HL-60 (cell line): ENCODE measurements at places on chromosomes 2 and 18.

- no peak for DNase-seq
Observed at GRCh38 chr2:233972941-233973575, 55.9 kb downstream of the TRPM8 start.

DNA sequence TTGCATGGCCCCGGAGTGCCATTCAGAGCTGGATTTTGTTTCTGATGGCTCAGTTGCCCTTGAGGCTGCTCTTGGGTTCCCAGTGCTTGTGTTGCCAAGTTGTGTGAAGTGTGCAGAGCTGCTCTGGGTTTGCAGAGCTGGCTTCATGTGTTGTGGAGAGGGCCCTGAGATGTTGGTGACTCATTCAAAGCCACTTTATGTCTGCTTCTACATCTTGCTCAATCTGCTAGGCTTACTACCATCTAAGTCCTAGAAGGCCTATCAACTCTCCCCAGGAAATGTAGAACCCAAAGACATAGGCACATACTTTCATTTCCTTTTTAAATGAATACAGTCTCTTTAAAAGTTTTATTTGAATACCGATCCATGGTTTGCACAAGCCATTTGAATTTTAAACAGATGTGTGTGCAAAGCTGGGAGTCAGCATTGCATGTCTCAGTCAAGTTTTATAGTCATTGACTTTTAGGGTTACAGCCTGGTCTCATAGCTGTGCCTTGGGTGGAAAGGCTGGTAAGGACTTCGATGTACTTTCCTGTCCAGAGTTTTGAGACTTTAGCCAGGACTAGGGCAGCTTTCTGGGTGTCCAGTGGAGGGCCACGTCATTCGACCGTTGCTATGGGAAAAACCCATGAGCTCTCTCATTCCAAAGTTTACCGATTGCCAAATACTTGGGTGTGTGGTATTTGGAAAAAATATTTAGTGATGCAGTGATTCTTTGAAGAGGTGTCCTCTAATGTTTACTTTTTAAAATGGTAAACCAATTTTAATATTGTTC, 105.0 kb downstream of the LTBP1 start:
- peak; percentile 52 for DNase-seq

DNA sequence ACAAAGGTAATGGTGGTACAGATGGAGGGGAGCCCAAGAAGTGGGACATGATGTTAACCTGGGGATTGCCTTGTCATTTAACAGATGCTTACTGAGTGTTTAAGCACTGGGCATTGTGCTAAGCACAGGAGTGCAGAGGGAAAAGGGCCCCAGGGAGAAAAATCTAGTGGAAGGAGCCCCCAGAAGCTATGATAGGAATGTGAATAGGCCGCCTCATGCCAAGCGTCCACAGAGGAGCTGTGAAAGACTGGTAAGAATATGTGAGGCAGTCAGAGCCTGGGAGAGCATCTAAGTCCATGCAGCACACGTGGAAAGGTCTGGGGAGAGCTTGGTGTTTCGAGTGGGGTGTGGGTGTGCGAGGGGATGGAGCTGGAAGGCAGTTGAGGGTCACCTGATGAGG, 5.5 kb downstream of the ZNF532 start:
- no peak for DNase-seq

GRCh38 chr2:26462511-26463243, 15.2 kb downstream of the OTOF start:
- no peak for DNase-seq

DNA sequence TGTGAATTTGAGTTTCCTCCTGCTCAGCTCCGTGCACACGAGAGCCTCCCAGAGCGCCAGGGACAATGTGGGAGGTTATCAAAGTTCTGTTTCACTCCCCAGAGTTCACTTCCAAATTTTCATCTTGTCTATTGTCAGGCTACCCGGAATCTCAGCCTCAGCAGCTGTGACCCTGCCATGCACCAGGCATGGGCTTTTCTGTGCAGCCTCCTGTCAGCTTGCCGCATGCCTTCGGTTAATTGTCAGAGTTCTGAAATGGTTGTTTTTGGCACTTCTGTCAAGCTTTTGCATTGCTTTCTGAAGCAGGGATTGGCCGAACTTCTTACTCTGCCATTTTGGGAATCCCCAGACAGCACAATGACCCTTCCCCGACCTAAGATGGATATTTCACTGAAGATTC, 60.4 kb downstream of the SH3YL1 start:
- no peak for DNase-seq

DNA sequence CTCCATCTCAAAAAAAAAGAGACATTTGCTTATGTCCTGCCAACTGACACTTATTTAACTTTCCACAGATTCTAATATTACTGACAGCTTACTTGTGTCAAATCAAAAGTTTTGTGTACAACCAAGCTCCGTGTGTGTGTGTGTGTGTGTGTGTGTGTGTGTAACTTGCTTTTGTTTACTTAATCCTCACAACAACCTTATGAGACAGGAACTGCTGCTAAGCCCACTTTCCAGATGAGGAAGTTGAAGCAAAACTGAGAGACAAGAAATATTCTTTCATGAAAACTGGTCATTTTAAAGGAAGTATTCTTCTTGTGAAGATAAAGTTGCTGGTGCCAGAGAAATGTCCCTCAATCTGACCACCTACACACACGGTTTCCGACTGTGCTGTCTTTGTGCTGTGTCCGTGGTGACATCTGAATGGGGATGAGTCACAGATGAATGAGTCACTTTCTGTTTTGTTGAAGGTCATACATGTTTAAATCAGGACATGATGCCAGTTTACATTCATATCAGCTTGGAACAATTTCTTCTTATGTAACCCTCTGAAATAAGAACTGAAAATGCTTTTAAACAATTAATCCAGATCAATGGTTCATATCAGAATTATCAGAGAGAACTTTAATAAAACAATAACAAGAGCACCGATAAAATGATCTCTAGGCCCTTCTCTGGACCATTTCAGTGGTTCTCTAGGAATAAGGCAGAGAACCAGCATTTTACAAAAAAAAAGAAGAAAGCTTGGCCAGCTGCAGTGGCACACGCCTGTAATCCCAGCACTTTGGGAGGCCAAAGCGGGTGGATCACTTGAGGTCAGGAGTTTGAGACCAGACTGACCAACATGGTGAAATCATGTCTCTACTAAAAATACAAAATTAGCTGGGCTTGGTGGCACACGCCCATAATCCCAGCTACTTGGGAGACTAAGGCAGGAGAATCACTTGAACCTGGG, 95.5 kb downstream of the THNSL2 start:
- DNase-seq: peak; percentile 17

GRCh38 chr18:2912357-2913299, 65.8 kb downstream of the EMILIN2 start:
- DNase-seq: no peak
